ENCODE measurements at places on chromosomes 16 and 17.

- no peak for DNase-seq
Measured at GRCh38 chr16:89495121-89495520, 4.8 kb upstream of the ANKRD11 start.

GRCh38 chr17:48804936-48805411 lies 12.1 kb downstream of the TTLL6 start:
- peak; percentile 77 for DNase-seq

GRCh38 chr16:69112285-69113129 lies 7.1 kb downstream of the HAS3 start:
- DNase-seq, result peak; percentile 78

DNA sequence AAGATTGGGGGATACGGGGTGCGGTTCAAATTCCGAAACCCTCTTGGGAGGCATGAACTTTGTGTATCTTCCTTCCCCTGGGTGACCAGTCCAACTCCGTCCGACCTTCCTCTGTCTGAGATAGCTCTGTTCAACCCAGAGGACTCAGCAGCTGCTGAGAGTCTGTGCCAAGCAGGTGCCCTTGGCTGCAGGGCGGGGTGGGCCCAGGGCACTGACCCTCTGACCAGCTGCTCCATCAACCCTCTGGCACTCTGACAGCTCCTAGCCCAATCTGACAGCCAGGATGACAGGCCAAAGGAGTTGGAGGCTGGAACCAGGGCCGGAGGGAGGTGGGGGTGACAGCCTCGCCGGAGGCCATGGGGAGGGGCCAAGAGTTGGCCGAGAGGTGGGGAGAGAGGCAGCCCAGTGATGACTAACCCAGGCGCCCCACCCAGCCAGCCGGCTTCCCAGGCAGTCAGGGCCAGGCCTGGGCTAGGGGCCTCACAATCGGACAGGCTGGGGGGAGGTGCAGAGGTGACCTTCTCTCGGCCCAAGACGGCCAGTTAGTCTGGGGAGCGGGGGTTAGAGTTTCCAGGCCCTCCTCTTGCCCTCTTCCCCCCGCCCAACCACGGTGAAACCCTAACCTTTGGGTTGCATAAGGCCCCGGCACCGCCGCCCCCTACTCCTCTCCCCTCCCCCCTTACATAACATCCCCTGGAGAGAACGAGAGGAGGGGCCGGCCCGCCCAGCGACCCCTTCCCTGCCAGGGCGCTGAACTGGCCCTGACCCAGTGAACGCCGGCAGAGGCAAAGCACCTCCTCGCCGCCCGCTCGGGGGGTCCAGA lies 5.0 kb upstream of the TLCD2 start:
- DNase-seq, result no peak

- DNase-seq, result no peak
Measured at GRCh38 chr17:62696726-62697490, 69.4 kb downstream of the MRC2 start.

GRCh38 chr16:57289391-57290257 lies 5.2 kb upstream of the PLLP start:
- DNase-seq, result peak; percentile 56

- DNase-seq, result no peak
Measured at GRCh38 chr16:48269011-48269410, 21.7 kb upstream of the ABCC11 start.

GRCh38 chr17:40937384-40937819 lies at the start of gene KRT23:
Gene KRT23 (minus strand): TSS chr17:40937646. CDS start chr17:40936603, 1,043 bp downstream.
- DNase-seq, result no peak

- peak; percentile 18 for DNase-seq
Measured at GRCh38 chr16:80346111-80346632, 194.6 kb upstream of the DYNLRB2 start.

DNA sequence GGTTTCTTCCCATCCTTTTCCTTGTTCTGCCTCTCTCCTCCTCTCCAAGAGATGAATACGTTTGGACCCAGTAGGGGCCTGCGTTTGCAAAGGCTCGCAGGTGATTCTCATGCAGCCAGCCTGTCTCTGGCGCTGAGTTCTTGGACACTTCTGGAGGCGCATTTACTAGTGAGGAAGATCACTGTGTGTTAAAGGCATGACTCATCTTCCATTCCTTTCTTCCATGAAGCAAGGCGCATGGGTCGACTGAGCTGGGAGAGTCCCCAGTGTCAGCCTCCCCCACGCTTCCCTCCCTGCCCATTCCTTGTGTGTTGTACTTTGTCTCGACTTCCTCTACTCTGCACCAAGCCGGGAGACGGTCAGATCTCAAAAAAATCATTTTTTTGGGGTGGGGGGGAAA lies 159.9 kb upstream of the EEF2KMT start:
- DNase-seq, result no peak

GRCh38 chr17:45101883-45102811 lies 30.2 kb downstream of the PLCD3 start:
- no peak for DNase-seq

DNA sequence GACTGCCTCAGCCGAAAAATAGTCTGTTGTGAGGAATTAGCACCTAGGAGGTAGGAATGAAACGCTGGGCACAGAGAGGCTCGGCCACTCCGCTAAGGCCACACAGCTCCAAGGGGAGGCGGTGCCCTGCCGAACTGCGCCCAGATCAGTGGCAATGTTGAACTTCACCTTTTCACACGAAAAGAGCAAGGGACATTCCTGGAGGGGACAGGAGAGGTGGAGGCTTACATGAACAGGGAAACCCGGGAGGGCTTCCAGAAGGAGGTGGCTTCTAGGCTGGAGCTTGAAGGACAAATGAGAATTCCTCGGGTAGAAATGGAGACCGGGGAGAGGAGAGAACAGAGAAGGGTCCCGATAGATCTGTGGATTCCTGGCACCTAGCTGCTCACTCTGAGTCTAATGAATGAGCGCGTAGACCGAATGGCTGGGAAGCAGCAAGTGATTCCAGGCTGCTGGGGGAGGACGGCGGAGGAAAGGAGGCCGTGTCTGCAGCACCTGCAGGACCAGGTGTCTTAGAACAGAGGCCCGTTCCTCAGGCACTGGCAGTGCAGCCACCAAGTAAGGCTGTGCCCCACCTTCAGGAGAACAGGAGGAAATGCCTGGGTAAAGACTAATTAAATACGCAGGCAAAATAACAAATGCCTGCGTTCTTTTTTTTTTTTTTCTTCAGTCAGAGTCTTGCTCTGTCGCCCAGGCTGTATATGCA lies 722 bp upstream of the SLC38A10 start:
- peak; percentile 74 for DNase-seq

GRCh38 chr16:19524356-19524615 lies 544 bp downstream of the CCP110 start:
- DNase-seq, result no peak

- no peak for DNase-seq
Measured at GRCh38 chr17:6099492-6099891, 29.3 kb downstream of the WSCD1 start.

- no peak for DNase-seq
Measured at GRCh38 chr16:87548046-87548445, 54.3 kb upstream of the JPH3 start.

DNA sequence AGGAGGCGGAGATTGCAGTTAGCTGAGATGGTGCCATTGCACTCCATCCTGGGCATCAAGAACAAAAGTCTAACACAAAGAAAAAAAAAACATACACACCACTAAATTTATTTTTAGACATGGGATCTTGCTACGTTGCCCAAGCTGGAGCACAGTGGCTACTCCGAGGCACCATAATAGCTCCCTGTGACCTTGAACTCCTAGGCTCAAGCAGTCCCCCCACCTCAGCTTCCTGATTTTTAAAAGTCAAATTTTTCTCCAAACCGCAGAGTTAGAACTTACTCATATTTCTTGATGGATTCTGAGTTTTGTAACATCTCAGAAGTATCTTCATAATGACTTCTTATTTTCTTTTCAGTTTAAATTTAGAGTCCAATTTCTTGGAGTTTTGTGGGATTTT lies 3.4 kb downstream of the CMTM4 start:
- no peak for DNase-seq

GRCh38 chr16:8127070-8127469 lies 463.2 kb downstream of the TMEM114 start:
- DNase-seq, result no peak

DNA sequence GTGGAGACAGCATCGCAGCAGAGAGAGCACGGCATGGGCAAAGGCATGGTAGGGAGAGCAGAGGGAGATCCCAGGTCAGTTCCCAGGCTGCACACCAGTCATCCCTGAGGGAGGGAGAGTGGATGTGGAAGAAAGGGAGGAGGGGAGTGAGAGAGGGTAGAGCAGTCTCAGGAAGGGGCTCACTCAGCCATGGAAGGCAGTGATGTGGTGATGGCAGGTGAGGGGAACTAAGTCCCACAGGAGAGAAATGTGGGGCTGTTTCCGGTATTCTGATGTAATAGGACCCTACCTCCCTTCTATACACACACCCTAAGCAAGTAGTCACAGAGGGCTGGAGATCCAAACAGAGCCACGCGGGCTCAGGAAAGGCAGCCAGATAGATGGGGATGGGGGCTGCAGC lies 500.3 kb upstream of the CDH11 start:
- no peak for DNase-seq

DNA sequence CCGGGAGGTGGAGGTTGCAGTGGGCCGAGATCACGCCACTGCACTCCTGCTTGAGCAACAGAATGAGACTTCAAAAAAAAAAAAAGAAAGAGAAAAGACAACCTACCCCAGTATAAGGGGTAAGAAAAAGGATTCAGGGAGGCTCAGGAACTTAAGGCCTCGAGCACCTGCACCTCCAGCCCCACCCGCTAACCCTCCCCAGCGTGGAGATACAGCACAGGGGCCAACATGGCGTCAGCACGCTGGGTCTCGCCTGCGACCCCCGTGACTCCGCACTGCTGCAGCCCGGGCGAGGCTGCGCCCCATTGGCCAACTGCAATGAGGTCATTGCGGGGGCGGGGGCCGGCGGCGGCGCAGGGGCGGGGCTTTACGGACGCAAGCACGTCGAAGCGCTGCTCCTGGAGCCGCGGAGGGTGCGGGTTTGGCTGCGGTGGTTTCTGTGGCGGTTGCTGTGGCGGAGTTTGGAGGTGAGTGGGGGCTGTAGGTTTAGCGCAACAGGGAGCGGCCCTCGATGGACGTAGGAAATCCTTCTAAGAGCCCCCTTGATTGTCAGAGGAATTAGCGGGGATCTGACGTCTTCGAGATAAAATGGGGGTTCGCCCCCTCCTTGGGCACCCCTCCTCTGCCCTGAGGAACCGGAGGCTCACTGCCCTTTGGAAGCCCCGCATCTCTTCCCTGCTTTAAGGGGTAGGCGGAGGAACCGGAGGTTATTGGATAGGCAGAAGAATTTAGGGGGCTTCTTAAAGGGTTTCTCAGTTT lies at the start of gene ATP6V0A1:
ATP6V0A1 (plus strand) TSS at position 382 of the 759 bp plus-strand sequence. CDS start 2,017 bp downstream, outside the sequence.
- peak; percentile 93 for DNase-seq

DNA sequence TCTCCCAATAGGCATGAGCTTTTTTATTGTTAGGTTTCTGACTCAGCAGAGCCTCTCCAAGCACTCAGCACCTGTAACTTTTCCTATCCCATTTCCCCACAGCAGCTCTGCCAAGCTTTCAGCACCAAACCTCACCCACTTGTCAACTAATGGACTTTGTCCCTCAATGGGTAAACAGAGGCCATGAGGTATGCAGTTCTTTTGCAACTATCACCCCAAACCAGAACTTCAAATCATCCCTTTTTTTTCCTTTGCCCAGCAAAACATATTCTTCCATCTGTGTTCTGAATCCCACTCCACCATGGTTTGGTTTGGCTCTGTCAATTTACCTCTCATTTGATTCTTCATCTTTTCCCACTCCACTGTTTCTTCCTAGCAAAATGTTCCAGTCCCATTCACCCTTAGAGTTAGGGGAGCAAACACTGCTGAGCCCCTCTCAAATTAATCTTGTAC lies 58.1 kb downstream of the TOX3 start:
- DNase-seq, result no peak

DNA sequence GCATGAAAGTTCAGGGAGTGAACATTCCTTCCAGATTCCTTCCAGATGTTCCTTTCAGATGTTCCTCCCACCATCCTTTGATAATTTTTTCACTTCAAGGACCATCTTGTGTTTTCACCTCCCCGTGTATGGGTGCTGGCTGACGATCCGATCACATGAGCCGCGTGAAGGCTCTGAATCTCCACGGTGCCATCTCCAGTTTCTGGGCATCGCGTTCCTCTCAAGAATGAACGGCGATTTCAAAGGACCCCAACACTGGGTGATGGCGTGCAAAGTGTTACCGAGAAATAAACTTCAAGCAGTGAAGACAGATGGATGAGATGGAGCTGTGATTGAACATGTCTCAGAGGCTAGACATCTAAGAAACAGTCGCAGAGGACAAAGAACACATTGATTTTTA lies 245.3 kb downstream of the GSG1L start:
- DNase-seq, result no peak

DNA sequence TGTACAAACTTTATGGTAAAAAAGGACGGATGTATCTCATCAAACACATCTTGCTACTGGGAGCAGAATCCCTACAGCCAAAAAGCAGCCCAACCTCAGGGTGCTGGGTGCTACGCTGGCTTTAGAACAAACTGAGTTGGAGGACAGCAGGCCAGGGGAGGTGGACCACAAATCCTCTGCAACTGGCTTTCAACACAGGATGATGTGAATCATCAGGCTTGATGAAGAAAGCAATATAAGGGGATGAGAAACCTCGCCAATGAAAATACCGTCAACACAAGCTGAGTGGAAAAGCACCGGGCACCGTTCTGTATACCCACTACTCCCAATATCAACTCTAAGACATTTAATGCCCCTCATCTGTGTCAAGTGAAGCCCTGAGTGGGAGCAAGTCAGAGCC lies 14.3 kb downstream of the HBQ1 start:
- no peak for DNase-seq

DNA sequence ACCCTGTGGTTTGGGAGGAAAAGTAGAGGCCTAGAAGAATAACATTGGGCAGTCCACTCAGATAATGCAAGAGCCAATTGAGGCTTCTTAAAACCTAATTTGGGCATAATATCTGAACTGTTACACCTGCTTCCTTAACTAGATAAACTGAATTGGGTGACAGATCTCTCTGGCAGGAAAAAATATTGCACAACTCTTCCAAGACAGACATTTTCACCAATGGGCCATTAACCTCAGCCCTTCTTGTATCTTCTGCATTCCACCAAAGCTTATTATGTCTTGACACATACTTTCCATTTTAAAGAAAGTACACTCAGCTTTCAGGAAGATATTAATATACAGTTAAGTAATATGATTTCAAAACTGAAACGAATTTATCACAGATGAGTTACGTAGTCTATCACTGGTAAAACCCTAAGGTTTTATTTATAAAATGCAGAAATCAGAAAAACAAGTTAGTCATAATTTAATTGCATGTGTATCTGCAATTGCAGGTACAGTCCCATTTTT lies 79.9 kb upstream of the MON1B start:
- DNase-seq, result no peak

- no peak for DNase-seq
Measured at GRCh38 chr16:3868556-3868955, 12.0 kb downstream of the CREBBP start.
